ENCODE measurements at places on chromosomes 7 and 10.

DNA sequence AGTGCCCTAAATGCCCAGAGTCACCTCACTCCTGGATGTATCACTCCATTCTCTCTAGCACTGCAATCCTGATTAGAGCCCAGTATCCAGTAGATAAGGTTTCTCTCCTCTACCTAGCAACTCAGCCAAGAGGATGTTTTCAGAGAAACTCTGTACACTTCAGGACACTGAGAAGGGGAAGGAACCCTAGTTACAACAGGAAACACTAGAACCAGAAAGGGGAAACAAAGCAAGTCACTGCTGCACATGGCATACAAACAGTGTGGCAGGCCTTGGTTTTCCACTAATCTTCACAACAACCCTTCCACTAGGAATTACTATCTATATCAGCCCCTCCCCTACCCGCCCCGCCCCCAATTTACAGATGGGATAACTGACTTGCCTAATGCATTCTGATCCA lies 1.6 kb downstream of the FAM204A start:
- DNase-seq: no peak

- DNase-seq: no peak
Observed at GRCh38 chr10:88992921-88993524, 2.4 kb downstream of the FAS start.

GRCh38 chr10:72802763-72803505 lies 90.6 kb upstream of the OIT3 start:
- no peak for DNase-seq

GRCh38 chr10:101095550-101096213 lies 33.9 kb downstream of the KAZALD1 start:
- DNase-seq: peak; percentile 82
